ENCODE measurements at places on chromosomes 2 and 18. TPM values are rescaled to one million over a fixed set of nuclear protein-coding genes. Genes with fewer than 3 reads are reported as not detected.

Gene AFG3L2
- total RNA-seq = 108 TPM

Gene FHL2
- 8.6 TPM for total RNA-seq

Gene MC4R
- 0.77 TPM for total RNA-seq

Gene GALNT13
- not detected for total RNA-seq

Gene MOGAT1
- not detected for total RNA-seq

Gene GAL3ST2
- total RNA-seq = 0.34 TPM

Gene MERTK
- 12.3 TPM for total RNA-seq

Gene CARF
- total RNA-seq = 3.7 TPM

Gene CFAP53
- under 0.01 TPM for total RNA-seq

Gene DUSP19
- 3.8 TPM for total RNA-seq

Gene TUBA3E
- not detected for total RNA-seq

Gene L3MBTL4
- under 0.01 TPM for total RNA-seq

Gene CRYBA2
- 0.34 TPM for total RNA-seq

Gene NMUR1
- total RNA-seq = not detected

Gene ASIC4
- not detected for total RNA-seq

Gene GDF7
- total RNA-seq = under 0.01 TPM

Gene CNGA3
- total RNA-seq = not detected

Gene MAP3K20
- total RNA-seq = 22.1 TPM
